T-helper 9 cell (primary cell): ENCODE measurements at places on chromosomes 2 and 18.

- no peak for DNase-seq
These were observed 30.0 kb upstream of the KCMF1 start for GRCh38 chr2:84940831-84941412.

DNA sequence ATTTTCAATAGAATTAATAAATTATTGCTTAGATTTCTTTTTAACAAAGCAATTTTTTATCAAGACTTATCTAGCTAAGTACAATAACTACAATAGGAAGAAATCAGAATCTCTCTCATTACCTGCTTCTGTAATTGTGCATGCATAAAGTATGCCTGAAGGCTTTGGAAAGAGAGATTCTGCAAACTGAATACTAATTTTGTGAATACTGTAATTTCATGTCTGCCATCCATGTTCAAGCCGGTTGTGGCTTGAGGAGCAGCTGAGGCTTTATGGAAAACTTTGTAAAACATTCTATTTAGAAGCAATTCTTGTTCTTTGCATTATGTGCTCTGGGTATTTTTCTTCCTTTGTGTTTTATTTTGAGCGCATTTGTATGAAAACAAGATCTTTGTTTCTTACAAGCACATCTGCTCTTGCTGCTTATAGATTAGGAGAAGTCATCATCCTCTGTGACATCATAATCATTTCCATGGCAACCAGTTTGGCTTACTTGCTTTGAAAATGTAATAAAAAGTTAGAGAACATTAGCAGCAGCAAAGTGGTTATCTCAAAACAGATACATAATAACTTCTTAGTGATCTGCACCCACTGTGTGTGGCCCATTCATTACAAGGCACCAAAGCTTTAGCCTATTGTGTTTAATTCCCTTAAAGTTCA, 16.0 kb upstream of the IKZF2 start:
- DNase-seq: no peak

DNA sequence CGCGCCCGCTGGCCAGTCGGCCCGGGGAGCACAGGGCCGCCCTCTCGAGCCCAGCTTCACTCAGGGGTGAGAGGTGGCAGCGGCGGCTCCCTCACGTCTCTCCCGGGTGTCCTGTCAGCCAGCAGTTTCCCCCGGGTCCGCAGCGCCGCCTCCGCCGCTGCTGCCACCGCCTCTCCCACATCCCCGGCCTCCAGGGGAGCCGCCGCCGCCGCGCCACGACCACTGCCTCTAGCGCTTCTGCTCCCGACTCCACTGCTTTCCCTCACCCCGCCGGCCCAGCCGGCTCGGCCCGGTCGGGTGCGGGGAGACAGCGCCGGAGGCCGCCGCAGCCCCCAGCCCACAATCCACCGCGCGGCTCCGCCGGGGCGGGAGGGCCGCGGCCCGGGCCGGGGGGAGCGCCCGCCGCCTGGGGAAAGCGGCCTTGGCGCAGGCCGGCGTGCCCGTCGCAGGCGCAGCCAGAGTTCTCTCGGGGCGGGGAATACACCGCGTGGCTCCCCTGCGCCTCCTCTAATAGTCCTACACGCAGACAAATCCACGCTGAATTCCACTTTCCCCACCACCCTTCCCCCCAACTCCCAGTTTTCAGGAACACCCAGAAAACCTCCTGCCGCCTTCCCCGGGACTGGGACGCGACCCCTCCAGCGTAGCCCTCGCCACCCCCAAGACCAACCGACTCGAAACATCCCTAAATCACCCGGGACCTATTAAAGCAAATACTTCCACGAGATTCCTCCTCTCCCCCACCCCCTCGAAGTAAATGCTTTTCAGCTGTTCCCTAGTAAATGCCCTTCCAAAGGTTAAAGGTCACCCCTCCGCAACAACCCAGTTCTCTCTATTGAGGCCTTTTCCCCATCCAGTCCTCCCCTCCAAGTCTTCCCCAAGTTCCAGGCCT, at the start of gene VPS54:
Gene VPS54, minus strand, starts transcription at position 346 of the 892 bp plus-strand sequence. CDS start 35,429 bp downstream, outside the sequence.
- DNase-seq: peak; percentile 41

- DNase-seq: no peak
These were observed 70.9 kb downstream of the OLA1 start for GRCh38 chr2:174177316-174177890.

GRCh38 chr2:176087330-176088047, 3.7 kb upstream of the EVX2 start:
- DNase-seq: no peak

DNA sequence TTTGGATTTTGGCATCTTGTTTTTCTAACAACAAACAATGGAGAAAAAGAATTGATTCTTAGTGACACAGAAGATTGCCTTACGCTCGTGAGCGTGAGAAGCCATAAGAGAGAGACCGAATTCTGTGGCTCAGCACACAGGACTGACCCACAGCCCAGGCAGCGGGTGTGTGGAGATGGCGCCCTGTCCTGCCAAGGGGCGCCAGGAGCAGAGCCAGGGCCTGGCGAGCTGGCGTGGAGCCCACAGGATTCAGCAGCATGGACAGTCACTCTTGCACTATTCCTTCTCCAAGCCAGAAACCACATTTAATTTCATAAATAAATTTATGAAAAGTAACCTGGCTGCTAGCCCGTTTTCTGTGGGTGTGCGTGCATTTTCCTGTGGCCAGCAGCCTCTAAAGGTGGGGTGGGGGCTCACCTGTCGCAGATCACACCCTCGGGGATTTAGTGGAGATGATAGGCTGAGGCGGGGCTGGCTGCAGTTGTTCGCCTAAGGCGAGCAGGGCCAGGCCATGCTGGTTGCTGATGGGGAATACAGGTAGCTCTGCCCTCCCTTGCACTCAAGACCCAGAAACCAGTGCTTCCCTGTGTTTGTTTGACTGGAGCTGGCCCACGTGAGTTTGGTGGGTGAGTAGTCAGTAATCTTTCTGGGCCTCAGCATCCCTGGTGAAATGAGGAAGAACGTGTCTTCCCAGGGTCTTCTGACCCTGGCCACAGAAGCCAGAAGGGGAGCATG, 46.2 kb downstream of the FAM168B start:
- DNase-seq: no peak

DNA sequence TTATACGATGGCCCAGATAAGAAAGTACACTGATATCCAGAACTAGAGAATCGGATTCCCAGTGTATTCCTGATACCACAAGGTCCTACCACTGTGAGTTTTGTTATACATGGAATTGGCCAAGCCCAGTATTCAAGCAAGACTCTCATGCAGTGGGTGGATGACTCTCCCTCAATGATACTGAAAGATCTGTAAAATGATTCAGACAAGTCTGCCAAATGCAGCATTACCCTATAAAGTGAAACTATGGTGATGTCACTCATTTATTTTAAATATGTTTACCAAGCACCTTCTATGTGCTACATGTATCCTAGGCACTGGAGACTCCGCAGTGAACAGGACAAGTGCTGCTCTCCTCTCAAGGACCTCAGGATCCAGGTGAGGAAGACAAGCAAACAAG, 22.6 kb downstream of the MYO5B start:
- no peak for DNase-seq

DNA sequence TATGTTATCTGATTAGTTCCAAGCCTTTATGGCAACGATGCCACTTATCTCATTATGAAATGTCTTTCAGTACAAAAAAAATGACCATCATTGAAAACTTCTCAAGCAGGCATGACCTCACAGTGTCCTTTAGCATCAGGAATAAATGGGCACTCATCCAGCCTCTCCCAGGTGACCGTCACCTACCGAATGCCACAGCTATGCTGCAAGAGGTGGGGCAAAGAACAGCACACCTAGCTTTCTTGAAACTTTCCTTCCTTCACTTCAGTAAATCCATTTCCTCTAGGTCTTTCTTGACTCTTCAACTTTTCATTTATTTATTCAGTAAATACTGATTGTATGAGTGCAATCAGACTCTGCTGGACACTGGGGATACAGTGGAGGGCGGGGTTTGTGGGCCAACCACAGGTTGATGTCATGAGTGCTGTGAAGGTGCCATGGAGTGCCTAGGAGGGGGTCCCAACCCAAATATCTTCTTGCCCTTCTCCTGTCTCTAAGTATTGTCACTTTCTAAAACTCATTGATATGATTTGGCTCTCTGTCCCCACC, 54.3 kb upstream of the HK2 start:
- DNase-seq: no peak

- no peak for DNase-seq
These were observed 8.4 kb upstream of the NTSR2 start for GRCh38 chr2:11678306-11678960.

DNA sequence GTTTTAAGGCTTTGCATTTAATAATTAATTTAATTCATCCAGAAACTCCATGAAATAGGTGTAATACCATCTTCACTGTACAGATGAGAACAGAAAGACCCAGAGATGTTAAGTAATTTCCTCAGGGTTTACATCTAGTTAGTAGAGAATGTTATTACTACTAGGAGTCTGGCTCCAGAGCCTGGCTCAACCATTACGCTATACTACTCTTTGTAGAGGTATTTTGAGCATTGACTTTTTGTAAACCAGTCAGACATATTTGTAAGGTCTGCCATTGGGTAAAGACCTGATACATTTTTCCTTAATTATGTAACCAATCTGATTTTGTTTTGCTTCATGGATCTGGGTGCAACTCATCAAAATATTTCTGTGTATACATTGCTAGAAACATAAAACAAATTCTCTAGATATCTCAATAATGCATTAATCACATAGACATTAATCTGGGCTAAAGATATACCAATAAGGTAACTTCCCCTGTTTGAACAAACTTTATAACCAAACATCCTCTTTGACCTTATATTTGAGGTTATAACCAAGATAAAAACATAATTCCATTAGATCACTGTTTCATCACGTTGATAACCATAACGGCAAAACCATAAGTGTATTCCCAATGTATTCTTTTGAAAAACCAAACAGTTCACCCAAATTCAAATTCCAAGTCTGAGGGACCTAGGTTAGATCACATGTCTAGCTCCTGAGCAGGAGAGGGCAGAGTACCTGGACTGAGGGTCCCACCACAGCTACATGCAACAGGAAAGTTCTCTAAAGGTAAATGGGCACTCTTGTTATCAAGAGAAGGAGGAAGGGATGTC, 135.0 kb downstream of the IKZF2 start:
- no peak for DNase-seq

- no peak for DNase-seq
These were observed 380.0 kb downstream of the MEIS1 start for GRCh38 chr2:66814916-66815315.

DNA sequence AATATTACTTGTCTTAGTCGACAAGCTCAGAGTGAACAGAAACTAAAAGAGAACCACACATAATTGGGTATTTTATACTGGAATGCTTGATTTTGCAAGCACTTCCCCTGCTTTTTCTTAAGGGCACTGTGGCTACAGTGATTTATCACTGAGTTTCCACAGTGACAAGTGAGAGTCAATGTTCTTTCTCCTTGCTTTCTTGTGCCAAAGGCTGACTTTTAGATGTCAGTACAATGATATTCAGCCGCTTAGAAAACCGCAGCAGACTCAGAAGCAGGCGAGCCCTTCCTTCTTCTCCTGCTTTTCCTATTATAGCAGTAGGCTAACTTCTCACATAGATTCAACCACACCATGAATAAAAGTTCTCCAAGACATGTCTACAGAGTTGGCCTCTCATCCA, 1603.6 kb upstream of the NXPH2 start:
- DNase-seq: no peak

DNA sequence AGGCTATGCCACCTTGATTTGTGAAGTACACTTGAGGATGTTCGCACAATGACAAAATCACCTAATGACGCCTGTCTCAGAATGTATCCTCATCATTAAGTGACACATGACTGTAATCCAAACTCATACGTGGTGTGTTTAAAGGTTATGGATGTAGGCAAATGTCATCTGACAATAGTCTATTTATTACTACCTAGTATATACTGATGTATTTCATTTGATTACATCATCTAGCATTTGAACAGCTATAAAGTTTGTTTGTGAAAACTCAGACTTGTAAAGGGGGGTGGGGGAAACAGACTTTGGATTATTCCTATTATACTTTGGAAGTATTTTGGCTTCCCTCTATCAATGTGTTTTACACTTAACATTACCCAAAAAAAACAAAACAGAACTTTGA, 129.9 kb downstream of the TANC1 start:
- DNase-seq: no peak

- DNase-seq: no peak
These were observed 279.0 kb upstream of the CDH2 start for GRCh38 chr18:28455971-28456370.

DNA sequence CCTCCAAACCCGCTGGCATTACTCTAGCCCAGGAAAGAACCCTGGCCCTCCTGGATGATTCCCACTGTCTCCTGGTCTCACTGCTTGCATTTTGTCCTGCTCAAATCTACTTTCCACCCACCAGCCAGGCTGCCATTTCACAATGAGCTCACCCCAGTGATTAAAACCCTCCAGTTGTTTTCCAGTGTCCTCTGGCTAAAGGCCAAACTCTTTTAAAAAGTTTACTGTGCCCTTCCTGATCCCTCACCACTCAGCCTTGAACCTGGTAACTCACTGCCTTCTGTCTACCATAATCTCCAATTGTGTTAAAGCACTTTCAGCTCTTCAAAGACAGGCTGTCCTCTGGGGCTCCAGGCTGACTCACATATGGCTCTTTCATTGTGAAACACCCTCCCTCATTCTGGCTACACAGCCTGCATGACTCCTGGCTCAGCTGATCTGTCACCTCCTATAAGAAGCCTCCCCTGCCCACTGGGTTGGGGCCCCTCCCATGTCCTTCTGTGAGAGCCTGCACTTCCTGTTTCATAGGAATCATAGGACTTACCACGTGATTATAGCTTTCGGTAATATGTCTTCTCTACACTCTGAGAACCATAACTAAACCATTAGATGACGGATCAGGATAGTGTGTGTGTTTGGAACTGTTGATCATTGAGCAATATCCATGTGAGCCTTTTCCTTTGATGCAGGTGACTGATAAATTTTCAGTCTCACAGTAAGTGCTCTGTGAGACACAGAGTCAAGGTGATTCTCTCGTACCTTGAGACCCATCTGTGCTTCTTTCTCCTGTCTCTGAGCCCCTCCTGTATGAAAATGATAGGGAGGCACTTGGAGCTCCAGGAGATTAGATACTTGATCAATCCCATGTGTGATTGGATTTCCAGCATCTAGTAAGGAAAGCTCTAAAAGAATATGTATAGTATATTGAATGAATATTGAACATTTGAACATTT, 590.8 kb upstream of the ID2 start:
- no peak for DNase-seq

DNA sequence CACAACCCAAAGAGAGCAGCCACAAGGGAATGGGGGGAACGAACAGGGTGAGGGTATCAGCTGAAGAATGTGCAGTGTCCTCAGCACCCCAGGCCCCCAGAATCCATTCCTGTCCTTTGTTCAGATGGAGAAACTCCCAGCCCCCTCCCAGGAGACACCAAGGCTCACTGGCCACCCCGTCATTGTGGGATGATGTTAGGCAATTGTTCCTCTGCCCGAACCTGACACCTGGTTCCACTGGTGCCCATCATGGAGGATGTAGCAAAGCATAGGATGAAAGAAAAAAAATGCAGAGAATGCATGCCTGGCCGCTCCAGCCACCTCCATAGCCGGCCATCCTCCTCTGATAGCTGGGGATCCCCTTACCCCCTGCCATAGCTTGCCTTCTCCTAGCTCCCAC, 197.3 kb upstream of the TWIST2 start:
- no peak for DNase-seq

GRCh38 chr18:55239740-55240139, 280.5 kb upstream of the CCDC68 start:
- DNase-seq: no peak

GRCh38 chr2:221203856-221204255, 368.2 kb downstream of the EPHA4 start:
- DNase-seq: no peak
